ENCODE measurements at places on chromosomes 2 and 18. TPM values are rescaled to one million over a fixed set of nuclear protein-coding genes. Genes with fewer than 3 reads are reported as not detected.

GRCh38 chr2:19823507-19823906 lies 78.3 kb downstream of the TTC32 start:
- no peak for DNase-seq

GRCh38 chr18:24372279-24372872 lies 25.2 kb downstream of the OSBPL1A start:
- DNase-seq = no peak

- peak; percentile 66 for DNase-seq
These were observed 32.1 kb downstream of the MARCHF7 start for GRCh38 chr2:159744363-159744762.

- DNase-seq = no peak
These were observed 171.6 kb downstream of the PLCL1 start for GRCh38 chr2:197975931-197976519.

DNA sequence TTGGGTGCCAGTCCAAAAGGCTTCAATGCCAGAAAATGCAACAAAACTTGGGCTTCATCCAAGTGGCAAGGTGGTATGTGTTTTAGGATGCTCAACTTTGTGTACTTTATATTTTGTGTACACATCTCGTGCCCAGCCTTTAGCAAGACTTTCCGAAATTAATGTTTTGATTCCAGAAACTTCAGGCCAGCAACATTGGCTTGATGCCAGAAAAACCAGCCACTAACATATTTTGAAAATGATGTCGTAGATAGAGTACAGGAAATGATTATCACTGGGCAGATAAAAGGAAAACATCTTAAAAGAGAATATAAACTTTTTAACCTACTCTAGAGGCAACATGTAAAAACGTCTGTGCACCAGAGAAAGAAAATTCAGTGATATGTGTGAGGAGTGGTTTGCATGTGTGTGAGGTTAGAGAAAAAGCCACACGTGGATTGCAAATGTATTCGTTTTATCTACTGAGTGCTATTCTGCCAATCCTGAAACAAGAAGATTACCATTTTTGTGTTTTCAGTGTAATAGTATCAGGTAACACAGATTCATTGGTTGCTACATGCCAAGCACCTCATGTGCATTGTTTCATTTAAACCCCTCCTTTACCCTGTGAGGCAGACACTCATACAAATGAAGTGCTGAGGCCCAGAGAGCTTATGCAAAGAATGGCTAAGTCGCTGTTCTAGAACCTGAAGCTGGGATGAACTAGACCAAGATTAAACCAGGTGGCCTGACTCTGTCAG lies 264.8 kb downstream of the C1D start:
- DNase-seq = no peak

GRCh38 chr2:231521443-231521842 lies 8.8 kb downstream of the NMUR1 start:
- no peak for DNase-seq

- DNase-seq = no peak
These were observed 116.0 kb upstream of the EPC2 start for GRCh38 chr2:148528356-148529064.

DNA sequence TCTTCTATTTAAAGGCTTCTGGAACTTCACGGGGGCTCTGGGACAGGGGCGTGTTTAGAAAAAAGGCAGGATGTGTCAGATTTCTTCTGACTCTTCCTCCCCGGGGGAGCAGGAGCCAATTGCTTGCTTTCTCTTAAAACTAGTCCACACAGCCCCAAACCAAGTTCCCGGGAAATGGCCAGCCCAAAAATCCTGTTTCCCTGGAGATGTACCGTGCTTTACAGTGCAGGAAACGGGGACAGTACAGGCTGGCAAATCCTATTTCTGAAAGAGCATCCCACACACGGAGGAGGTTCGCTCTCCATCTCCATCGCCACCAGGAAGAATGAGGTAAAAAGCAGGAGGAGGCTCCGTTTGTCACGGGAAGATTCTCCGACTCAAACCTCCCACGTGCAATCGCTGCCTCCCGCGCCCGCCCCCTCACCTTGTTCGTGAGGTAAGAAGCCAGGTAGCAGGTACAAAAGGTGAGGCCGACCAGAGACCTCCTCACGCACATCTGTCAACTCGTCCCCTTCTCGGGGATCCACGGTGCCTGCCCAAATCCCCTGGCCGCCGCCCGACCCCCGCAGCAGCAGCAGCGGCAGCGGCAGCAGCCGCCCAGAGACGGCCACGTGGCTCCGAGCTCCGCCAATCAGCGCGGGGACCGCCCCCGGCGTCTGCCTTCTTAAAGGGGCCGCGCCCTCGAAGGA lies 15.6 kb upstream of the RIOK3 start:
- peak; percentile 85 for DNase-seq

The MAPK4 gene
- polyA plus RNA-seq = 45.4 TPM
